ENCODE measurements at places on chromosomes 13 and 19. TPM values are rescaled to one million over a fixed set of nuclear protein-coding genes. Genes with fewer than 3 reads are reported as not detected.

PROZ gene
- polyA plus RNA-seq, result 2.8 TPM

INSR gene
- 30.2 TPM for polyA plus RNA-seq

ZNF525 gene
- 9.4 TPM for polyA plus RNA-seq

PALM3 gene
- 18.7 TPM for polyA plus RNA-seq

MADCAM1 gene
- polyA plus RNA-seq, result 6.6 TPM

ETV2 gene
- 3.5 TPM for polyA plus RNA-seq

PLIN4 gene
- 1.8 TPM for polyA plus RNA-seq

MED16 gene
- 49.9 TPM for polyA plus RNA-seq

PLIN5 gene
- polyA plus RNA-seq, result 2.6 TPM

CCL25 gene
- polyA plus RNA-seq, result 0.30 TPM

COL4A1 gene
- 619 TPM for polyA plus RNA-seq

MBD3L3 gene
- polyA plus RNA-seq, result not detected

LIN37 gene
- polyA plus RNA-seq, result 13.0 TPM

BLVRB gene
- 40.4 TPM for polyA plus RNA-seq

LHFPL6 gene
- polyA plus RNA-seq, result 30.9 TPM

RASL11A gene
- polyA plus RNA-seq, result 23.6 TPM

LIM2 gene
- polyA plus RNA-seq, result 0.25 TPM

OR4F17 gene
- not detected for polyA plus RNA-seq

KCNK6 gene
- polyA plus RNA-seq, result 3.5 TPM

KPNA3 gene
- 26.7 TPM for polyA plus RNA-seq

SIGLEC12 gene
- polyA plus RNA-seq, result not detected

KLK7 gene
- 9.0 TPM for polyA plus RNA-seq

TMEM38A gene
- polyA plus RNA-seq, result 6.0 TPM

TJP3 gene
- 8.6 TPM for polyA plus RNA-seq

LRRC63 gene
- polyA plus RNA-seq, result not detected

ATP5F1D gene
- 185 TPM for polyA plus RNA-seq

APOC4 gene
- polyA plus RNA-seq, result not detected

EML2 gene
- polyA plus RNA-seq, result 17.7 TPM

VSTM2B gene
- polyA plus RNA-seq, result 1.2 TPM

ATP7B gene
- 22.6 TPM for polyA plus RNA-seq

ANGPTL4 gene
- polyA plus RNA-seq, result 1.9 TPM

LGALS14 gene
- not detected for polyA plus RNA-seq

KLK14 gene
- polyA plus RNA-seq, result not detected

ACOD1 gene
- polyA plus RNA-seq, result not detected

TBXA2R gene
- 3.5 TPM for polyA plus RNA-seq

GFY gene
- not detected for polyA plus RNA-seq

FBXO27 gene
- polyA plus RNA-seq, result 6.1 TPM

CCDC8 gene
- polyA plus RNA-seq, result 56.0 TPM

CGB3 gene
- 0.16 TPM for polyA plus RNA-seq

C19orf38 gene
- polyA plus RNA-seq, result 2.1 TPM

DNAJC15 gene
- polyA plus RNA-seq, result 27.5 TPM

Data from left renal cortex interstitium (tissue), 4 donors.